ENCODE measurements at places on chromosomes 16 and 17.

DNA sequence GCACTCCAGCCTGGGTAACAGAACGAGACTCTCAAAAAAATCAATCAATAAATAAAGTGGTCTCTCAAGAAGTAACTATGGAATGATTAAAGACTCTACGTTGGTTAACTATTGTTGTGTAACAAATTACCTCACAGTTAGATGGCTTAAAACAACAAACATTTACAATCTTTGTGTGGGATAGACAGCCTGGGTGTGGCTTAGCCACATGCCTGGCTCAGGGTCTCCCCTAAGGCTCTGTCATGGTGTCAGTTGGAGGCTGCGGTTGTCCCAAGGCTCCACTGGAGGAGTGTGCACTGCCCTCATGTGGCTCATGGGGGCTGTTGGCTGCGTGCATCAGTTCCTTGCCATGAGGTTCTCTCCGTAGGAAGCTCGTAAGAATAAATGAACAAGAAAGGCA, 294.5 kb downstream of the SNX29 start:
- DNase-seq: no peak

DNA sequence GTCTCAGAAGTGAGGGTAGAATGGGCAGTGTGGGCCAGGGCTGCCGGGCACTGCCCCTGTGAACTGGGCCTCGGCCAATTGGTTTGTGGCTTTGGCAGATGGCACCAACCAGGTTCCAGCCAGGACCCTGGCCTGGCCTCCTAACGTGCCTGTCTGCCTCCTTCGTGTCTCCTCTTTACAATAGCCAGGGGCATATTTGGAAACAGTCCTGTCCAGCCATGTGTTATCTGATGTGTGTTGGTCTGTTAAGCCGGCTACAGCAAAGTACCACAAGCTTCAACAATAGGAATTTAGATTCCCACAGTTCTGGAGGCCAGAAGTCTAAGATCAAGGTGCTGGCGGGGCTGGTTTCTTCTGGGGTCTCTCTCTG, 14.6 kb downstream of the CRISPLD2 start:
- DNase-seq: no peak

- no peak for DNase-seq
These were observed 13.8 kb downstream of the THRA start for GRCh38 chr17:40076591-40076990.

DNA sequence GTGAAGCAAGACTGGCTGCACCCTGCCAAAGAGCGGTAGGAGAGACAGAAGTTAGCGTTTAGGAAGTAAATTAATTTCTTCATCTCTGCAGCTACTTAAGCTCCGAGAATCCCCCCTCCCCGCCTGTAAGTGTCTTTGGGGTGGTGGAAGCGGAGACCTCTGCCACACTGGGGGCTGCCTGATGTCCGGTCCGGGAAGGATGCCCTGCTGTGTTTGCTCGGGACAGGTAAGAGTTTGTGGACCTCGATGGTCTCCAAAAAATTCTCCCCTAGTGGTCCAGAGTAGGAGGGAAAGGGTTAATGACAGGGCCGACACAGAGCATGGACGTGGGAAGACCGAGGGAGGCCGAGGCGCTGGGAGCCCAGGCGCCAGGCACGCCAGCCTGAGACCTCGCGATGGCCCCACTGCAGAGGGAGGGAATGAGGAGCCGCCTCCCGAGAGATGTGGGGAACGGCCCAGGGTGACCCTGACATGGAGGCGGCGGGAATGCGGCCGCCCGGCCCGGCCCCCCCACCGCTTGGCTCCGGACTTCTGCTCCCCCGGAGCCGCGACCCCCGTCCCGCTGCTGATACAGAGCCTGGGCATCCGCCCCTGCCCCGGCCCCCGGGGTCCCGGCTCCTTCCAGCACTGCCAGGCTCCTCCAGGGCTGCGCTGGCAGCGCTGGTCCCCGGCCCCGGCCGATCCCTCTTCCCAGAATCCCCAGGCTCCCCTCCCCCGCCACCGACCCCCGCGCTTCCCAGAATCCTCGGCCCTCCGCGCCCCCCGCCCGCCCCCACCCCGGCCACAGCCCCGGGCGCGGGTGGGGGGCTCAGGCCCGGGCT, 680 bp downstream of the ZNF629 start:
- DNase-seq: no peak

GRCh38 chr17:8806926-8807550, 7.9 kb upstream of the MFSD6L start:
- no peak for DNase-seq

GRCh38 chr17:81927653-81928543, at the start of gene MAFG:
TSS of gene MAFG (minus strand) at chr17:81927735. CDS start at chr17:81923185, 4,550 bp downstream.
- peak; percentile 96 for DNase-seq

Measured in renal pelvis (tissue), 12 donors.